ENCODE measurements at places on chromosomes 13 and 19. TPM values are rescaled to one million over a fixed set of nuclear protein-coding genes. Genes with fewer than 3 reads are reported as not detected.

- no peak for DNase-seq
Observed at GRCh38 chr19:58326501-58326913, 287 bp upstream of the ZSCAN22 start.

- DNase-seq = no peak
Observed at GRCh38 chr13:77372275-77372674, 45.4 kb upstream of the MYCBP2 start.

GRCh38 chr19:38429055-38429810, 3.2 kb upstream of the RASGRP4 start:
- DNase-seq = no peak

- DNase-seq = no peak
Observed at GRCh38 chr13:51453207-51453958, 547 bp upstream of the INTS6 start.

- DNase-seq = no peak
Observed at GRCh38 chr13:99995104-99995588, 13.6 kb downstream of the ZIC2 start.

GRCh38 chr13:44573071-44573470, 3.1 kb downstream of the TSC22D1 start:
- DNase-seq = no peak

DNA sequence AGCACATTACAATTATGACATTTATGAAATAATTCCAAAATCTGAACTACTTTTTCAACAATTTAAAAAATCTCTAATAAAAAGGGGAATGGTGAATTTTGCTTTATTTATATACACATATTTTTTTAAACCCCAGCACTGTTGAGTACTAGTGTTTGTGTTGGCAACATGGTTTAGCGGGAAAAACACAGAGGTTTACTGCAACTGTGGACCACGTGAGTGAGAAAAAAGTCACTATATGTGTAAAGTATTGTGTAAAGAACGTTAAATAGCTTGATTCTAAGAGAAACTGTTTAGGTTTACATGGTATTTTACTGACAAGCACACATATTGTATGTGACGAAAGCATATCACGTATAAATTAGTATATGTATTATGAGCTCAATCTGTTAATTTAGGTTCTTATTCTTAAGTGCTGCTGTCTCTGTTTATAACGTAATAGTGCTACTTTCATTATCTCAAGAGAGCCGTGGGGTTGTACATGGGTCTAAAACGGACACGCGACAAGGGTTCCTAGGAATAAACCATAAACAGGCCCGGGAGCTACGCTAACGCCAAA, 617 bp downstream of the SKA3 start:
- DNase-seq = peak; percentile 46

- DNase-seq = no peak
Observed at GRCh38 chr19:3024509-3024869, 4.6 kb downstream of the TLE2 start.

DNA sequence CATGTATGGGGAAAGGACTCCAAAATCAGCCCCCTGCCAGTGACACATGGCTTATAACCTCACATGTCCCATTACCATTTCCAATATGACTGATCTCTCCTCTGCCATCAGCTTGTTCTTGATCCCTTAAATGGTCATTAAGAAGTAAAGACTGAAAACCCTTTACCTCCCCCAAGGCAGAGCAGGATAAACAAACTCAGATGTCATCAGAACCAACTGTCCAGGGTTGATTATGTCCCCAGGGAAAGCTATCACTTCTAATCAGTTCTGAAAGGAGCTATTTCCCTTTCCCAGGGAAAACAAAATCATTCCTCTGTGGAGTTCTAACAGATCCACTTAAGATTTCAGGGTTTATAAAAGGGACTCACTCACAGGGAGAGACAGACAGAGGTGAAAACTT, 350.9 kb downstream of the SUCLA2 start:
- no peak for DNase-seq

- DNase-seq = no peak
Observed at GRCh38 chr13:95115525-95115924, 185.7 kb downstream of the ABCC4 start.

- DNase-seq = peak; percentile 80
Observed at GRCh38 chr19:36009220-36009619, 607 bp upstream of the SYNE4 start.

DNA sequence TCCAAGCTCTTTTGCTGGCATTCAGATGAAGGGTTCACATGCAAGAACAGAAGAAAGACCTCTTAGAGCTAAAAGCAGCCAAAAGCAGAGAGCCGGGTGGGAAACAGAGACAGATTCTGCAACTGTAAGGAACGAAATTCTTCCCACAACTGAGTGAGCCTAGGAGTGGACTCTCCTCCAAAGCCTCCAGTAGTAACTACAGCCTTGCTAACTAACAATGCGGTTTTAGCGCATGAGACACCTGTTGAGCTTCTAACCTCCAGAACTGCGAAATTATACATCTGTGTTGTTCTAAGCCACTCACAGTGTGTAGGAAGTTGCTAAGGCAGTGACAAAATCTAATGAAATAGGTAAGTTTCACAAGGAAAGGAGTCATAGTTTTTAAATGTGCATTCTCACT, 98.1 kb upstream of the SLITRK1 start:
- DNase-seq = no peak

- DNase-seq = no peak
Observed at GRCh38 chr19:2038284-2039088, 12.6 kb downstream of the MKNK2 start.

GRCh38 chr13:32986552-32986951, 29.7 kb upstream of the KL start:
- DNase-seq = no peak

GRCh38 chr19:41575998-41576397, at the start of gene CEACAM21:
TSS of gene CEACAM21 (plus strand) at chr19:41576166. CDS start at chr19:41576275, 109 bp downstream.
- DNase-seq = no peak

DNA sequence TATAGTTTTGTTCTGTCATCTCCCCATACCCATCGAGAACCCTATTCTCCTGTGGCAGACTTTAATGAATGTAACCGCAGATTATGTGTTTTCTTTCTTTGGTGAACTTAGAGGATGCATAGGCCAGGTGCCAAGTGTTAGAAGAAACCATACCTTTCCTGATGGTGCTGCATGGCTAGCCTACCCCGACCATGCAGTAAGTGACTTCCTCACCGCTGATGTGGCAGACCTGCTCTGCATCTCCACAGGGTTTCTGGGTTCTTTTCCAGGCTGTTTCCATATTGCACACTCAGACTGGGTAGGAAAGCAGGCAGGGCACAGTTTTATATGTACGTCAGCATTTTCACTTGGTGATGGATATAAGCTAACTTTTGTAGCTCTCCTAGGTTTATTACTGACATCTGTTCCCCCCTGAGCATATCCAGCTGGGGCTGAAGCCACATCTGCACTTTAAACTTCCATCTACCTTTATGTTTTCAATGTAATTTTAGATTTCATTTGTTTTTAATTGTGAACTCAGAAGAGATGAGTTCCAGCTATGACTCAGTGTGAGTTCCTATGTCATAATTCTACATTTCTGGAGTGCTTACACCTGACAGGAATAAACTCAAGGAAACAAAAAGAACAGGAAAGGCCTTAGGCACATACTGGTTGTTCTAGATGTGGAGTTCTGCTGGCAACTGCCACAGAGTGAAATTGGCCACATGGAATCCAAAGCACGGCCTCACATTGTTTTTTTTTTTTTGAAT, 42.3 kb downstream of the LRCH1 start:
- DNase-seq = no peak

GRCh38 chr19:17404621-17405249, 695 bp downstream of the BST2 start:
- no peak for DNase-seq

- DNase-seq = no peak
Observed at GRCh38 chr13:101626925-101627555, 174.6 kb downstream of the ITGBL1 start.

- DNase-seq = no peak
Observed at GRCh38 chr13:65154661-65155447, 2075.3 kb downstream of the PCDH9 start.

DNA sequence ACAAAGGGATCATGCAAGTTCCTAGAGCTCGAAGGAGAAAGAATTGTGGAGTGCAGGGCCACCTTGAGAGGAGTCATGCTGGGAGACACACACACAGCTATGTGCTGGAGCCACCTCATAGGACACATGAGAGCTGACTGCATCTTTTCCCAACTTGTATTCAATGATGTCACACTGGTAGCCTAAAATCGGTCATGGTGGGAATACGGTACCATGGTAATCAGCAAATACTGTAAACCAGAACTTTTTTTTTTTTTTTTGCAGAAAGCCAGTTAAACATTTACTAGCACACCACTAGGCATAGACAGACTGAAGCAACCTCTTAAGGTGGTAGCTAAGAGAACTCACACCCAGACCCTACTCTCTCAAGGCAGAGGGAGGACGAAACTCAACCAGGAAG, 47.0 kb upstream of the INTS6 start:
- DNase-seq = no peak

DNA sequence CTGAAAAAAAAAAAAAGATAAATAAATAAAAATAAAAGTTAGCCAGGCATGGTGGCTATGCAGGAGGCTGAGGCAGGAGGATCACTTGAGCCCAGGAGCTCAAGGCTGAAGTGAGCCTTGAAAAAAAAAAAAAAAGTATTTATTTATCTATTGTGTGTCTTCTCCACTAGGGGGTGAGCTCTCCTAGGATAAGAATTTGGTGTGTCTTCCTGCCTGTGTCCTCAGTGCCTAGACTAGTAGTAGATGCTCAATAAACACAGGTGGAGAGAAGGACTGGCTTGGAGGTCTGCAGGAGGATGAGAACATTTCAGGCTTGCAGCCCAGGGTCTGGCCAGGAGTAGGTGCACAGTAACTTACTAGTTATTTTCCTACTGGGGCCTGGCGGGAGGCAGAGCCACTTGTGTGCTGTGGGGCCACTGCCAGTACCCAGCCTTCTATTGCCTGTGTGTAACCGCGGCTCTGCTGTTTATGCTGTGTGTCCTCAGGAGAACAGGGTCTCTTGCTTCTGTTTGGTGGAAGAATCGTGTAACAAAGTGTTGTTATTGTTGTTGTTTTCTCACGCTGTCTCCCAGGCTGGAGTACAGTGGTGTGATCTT, 5.4 kb downstream of the LMTK3 start:
- DNase-seq = no peak

- no peak for DNase-seq
Observed at GRCh38 chr13:36829753-36830152, 10.7 kb downstream of the RFXAP start.

DNA sequence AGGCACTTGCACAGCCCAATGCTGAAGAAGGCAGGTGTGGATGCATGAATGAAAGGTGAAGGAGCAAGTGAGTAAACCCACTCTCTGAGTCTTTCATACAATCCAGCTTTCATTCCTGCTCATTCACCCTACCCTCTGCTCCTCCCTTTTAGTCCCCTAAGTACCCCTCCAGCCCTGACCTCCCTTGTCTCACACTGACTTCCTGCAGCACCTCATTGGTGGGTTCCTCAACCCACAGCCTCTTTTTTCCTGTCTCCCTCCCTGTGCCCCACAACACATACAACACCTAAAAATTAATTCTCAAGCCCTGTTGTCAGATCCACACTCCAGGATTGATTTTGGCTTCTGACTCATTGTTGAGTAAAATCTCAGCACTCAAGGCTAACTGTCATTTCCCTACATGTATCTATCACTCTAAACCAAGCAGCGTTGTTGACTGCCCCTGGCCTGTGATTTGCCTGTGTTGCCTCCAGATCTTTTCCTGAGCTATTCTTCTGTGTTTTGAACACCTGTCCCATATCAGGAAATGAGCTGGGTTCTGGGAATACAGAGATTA, 177.3 kb upstream of the SERP2 start:
- DNase-seq = no peak

- peak; percentile 72 for DNase-seq
Observed at GRCh38 chr19:48842789-48843162, 6.5 kb upstream of the HSD17B14 start.

GRCh38 chr19:57778336-57778735, 8.9 kb downstream of the ZNF586 start:
- DNase-seq = no peak

DNA sequence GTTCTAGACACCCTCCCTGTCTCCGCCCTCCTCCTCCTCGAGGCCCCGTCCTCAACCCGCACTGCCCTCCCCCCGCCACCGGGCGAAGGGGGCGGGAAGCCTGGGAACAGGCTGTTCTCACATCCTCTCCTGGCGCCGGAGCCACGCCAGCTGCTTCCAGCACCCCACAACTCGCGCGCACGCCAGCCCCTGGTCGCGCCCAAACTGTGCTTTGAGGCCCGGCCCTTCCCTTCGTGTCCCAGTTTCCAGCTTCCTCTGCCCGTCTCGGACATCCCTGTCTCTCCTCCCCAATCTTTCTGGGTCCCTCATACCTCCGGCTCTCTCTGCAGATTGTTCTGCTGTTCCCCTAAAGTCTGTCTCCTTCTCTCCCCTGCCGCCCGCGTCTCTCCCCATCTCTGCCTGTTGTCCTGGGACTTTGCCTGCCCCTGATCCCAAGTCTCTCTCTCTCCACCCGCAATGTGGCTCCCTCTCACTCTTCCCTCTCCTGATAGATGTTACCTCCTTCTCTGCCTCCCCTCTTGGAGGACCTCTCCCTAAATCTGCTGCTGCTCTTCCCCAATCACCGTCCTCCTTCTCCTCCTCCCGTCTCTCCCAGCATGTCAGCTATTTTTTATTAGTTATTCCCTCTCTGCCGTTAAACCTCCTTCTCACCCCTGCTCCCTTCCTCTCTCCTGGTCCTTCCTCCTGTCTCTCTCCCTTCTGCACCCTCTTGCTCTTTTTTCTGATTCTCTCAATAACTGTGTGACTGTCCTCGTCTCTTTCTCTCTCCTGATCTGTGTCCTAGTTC, 14.2 kb downstream of the DPF1 start:
- DNase-seq = peak; percentile 60

DNA sequence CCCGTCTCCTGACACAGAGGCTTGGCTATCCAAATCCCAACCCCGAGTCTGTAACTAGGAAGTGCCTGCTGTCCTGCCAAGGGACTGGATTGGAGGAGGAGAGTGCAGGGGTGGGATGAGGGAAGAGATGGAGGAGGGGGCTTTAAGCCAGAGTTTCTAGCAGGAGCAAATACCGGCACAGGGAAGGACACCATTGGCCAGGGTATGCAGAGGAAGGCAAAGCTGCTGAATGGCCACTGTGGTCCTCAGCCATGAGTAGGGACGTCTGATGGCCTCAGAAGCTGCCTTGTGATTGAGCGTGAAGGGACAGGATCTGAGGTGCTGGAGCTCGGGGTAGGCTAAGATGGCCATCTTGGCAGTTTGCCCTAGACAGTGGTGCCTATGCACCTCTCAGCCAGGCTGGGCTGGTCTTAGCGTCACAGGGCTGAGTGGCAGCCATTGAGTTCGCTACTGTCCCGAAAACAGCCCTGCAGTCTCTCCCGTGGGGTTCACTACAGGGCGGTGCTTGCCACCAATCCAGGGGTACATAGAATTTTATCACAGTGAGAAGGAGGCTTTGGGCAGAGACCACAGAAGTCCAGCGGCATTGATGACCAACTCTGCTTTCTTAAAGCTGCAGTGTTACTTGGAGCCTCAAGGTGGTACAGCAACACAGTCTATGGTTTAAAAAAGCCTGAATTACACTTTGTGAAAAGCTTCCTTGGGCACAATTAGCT, 61.8 kb downstream of the AKAP11 start:
- no peak for DNase-seq

- no peak for DNase-seq
Observed at GRCh38 chr13:38898481-38898880, 92.2 kb downstream of the STOML3 start.

Gene STARD13
- 37.2 TPM for total RNA-seq

Gene PSG2
- total RNA-seq = not detected

Gene RASAL3
- total RNA-seq = 12.1 TPM

Gene SMIM44
- total RNA-seq = not detected

Gene LILRA6
- 2.9 TPM for total RNA-seq

Gene ELANE
- 0.85 TPM for total RNA-seq

Gene PEX11G
- total RNA-seq = 7.8 TPM

Gene MUC16
- 0.41 TPM for total RNA-seq

Gene ZNF577
- total RNA-seq = 19.0 TPM

Gene SLC10A2
- total RNA-seq = 0.19 TPM

All from kidney (tissue), 22 donors.